Spleen (tissue), 13 donors: ENCODE measurements at places on chromosomes 1 and 21.

DNA sequence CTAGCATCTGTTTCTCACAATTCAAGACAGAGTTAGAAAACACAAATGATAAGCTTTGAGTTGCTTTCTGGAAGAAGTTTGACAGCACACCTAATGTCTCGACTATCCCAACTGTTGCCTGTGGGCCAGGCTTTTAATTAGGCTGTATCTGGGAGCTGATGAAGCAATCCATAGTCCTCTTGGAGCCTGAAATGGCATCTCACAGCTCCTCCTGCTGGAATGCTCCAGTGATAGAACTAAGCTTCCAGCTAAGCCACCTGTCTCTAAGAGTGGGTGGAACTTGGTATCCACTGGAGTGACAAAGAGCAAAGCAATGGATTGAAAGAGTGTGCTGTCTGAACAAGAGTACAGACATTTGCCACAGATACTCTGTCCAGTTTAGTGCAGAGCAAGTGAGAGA, 605.3 kb upstream of the NR5A2 start:
- no peaks in the 10 kb centered on the region for H3K36me3 ChIP-seq
- H3K27me3 ChIP-seq: no peaks in the 10 kb centered on the region
- no peak overlapping the region for H3K4me3 ChIP-seq

- H3K36me3 ChIP-seq: no peaks in the 10 kb centered on the region
- no peak overlapping the region for H3K27ac ChIP-seq
- H3K4me1 ChIP-seq: no peaks in the 10 kb centered on the region
Observed at GRCh38 chr1:170461762-170462384, 70.1 kb upstream of the GORAB start.

DNA sequence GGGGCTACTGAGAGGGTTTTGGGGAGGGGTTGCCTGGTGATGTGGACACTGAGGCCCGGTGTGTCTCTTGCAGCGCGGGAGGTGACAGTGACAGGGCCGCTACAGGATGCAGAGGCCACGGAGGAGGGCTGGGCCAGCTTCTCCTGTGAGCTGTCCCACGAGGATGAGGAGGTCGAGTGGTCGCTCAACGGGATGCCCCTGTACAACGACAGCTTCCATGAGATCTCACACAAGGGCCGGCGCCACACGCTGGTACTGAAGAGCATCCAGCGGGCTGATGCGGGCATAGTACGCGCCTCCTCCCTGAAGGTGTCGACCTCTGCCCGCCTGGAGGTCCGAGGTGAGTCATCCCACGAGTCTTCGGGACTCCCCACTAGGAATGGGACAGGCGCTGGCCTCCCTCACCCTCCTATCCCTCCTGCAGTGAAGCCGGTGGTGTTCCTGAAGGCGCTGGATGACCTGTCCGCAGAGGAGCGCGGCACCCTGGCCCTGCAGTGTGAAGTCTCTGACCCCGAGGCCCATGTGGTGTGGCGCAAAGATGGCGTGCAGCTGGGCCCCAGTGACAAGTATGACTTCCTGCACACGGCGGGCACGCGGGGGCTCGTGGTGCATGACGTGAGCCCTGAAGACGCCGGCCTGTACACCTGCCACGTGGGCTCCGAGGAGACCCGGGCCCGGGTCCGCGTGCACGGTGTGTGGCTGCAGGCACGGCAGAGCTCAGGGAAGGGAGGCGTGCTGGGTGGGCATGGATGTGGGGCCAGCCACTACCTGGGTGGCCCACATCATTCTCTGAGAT, 72.5 kb downstream of the OBSCN start:
- H3K27ac ChIP-seq: no peak overlapping the region
- no peaks in the 10 kb centered on the region for H3K27me3 ChIP-seq
- peak; percentile 75 for DNase-seq
- H3K4me1 ChIP-seq: peaks cover 31% of the 10 kb centered on the region
- peaks cover 38% of the 10 kb centered on the region for H3K36me3 ChIP-seq

DNA sequence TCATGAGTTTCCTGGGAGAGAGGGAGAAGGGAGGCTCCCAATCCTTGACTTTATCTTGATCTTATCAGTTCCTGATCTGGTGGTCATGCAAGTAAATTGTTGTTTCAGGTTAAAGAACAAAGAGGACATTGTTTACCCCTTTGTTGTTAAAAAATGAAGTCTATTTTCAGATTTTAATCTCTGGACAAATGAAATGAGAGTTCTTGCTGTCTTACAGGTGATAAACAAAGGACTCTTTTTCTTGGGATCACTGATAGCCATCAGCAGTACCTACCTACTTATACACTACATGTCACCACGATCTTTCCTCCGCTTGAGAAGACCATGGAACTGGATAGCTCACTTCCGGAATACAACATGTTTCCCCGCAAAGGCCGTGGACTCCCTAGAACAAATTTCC, 48.4 kb downstream of the CHML start:
- H3K4me3 ChIP-seq: no peak overlapping the region
- no peaks in the 10 kb centered on the region for H3K36me3 ChIP-seq
- no peak overlapping the region for H3K27ac ChIP-seq
- no peak for DNase-seq
- no peaks in the 10 kb centered on the region for H3K27me3 ChIP-seq
